Upper lobe of right lung (tissue), 1 donor: ENCODE measurements at places on chromosomes 3 and 15. TPM values are rescaled to one million over a fixed set of nuclear protein-coding genes. Genes with fewer than 3 reads are reported as not detected.

- DNase-seq = no peak
Measured at GRCh38 chr3:175940881-175941280, 1081.7 kb downstream of the NAALADL2 start.

- DNase-seq = no peak
Measured at GRCh38 chr3:23776352-23776891, 29.3 kb upstream of the UBE2E1 start.

DNA sequence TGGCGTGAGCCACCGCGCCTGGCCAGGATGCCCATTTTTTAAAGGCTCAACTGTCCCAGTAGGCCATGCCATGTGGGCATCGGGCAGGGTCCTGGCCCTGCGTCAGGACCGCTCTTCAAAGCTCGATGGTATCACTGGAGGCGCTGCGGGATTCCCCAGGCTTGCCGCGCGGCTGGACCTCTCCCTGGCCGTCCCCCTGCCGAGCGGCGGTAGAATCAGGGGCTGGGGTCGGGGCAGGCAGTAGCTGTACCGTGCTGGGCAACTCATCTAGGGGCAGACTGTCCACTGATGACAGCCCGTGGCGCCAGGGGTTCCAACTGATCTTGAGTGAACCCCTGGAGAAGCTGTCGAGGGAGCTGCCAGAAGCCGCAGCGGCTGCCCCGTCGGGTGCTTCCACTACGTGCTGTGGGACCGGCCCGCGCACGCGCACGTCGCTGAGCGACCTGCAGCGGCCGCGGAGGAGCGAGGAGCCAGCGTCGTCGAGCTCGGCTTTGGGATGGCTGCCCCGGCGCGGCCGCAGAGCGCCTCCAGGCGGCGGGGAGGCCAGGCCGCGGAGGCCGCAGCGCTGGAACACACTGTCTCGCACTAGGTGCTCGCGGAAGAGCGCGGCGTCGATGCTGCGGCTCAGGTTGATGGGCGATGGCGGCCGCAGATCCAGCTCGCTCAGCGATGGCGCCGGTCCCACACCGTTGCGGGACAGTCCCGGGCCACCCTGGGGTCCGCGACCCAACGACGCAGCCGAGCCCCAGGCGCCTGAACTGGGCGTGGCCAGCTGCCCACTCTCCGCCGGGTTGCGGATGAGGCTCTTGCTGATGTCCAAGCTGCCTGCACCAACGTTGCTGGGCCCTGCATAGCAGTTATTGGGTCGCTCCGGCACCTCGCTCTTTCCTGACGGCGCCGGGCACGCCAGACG is 5.8 kb downstream of the PRRT3 start:
- peak; percentile 96 for DNase-seq

GRCh38 chr15:40053831-40054604 is 15.0 kb upstream of the SRP14 start:
- no peak for DNase-seq

- no peak for DNase-seq
Measured at GRCh38 chr3:197371591-197372046, 73.2 kb upstream of the DLG1 start.

GRCh38 chr15:33125894-33126537 is 68.5 kb downstream of the FMN1 start:
- no peak for DNase-seq

DNA sequence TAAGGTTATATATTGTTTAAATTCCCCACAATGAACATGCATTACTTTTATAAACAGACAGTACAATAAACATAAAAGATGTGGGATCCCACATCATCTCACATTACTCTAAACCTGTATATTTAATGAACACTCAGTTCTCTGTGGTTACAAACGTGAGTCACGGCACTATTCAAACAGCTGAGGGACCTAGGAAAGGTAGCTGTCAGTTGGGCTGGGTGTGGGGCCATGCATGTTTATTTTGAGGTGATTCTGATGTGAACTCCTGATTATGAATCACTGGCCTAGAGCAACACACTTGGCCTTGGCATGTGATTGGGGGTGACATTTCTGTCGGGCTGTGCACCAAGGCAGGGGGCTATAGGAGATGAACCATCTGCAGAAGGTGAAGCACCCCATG is 147.6 kb upstream of the HACD2 start:
- DNase-seq = no peak

- DNase-seq = no peak
Measured at GRCh38 chr3:171481011-171481410, 20.8 kb upstream of the TNIK start.

GRCh38 chr15:64051407-64052259 is 5.3 kb upstream of the DAPK2 start:
- no peak for DNase-seq

DNA sequence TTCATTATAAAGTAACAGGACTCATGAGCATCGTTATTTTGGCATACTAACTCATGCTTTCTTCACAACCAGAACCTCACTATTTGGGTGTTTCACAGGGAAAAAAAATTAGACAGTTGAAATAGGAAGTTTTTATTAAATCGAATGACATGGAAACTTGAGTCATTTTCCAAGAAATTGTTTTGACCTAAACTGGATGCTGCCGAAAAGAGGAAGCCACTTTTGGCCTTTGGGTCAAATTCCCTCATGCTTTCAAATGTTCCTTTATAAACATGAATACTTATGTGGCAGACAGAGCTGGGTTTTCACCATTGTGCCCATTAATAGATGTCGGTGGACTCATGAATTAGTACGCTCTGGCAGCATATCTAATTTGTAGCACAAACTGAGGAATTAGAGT is 224.9 kb downstream of the MCTP2 start:
- DNase-seq = no peak

DNA sequence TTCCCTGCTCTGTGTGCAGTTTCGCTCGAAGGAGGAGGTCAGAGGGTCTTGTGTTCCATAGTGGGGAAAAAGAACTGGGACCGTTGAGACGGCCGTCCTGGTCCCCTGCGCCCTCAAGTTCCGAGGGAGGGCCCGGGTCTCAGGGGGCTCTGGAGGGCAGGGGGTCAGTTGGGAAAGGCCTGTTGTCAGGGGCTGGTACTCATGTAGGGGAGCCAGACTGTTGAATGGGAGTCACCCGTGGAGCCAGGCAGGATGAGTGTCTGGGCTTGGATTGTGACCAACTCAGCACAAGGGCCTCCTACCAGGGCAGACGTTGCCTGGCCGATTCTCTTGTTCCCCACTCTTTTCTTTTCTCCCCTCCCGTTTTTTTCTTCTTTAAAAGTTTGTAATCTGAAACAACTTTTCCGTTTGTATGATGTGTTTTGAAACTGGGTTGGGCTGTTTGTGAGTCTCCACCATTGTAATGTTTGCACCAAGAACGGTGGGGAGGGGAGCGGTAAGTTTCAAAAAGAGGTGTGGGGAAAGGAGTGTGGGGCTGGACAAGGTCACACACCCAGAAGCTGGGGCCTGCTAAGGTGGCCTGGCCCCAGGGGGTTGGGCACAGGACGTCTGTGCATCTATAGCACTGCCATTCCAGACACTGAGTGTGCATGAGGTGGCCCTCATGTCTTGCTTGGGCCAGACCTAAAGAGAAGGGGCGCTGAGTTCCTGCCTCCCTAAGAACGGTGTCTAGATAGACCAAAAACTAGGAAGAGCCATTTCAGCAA is 1.1 kb downstream of the CMTM7 start:
- peak; percentile 76 for DNase-seq

- no peak for DNase-seq
Measured at GRCh38 chr3:131082871-131083863, 56.5 kb downstream of the NEK11 start.

- DNase-seq = no peak
Measured at GRCh38 chr3:159189994-159190669, 388.3 kb downstream of the MFSD1 start.

GRCh38 chr3:5349343-5349742 is 161.8 kb downstream of the EDEM1 start:
- DNase-seq = no peak

DNA sequence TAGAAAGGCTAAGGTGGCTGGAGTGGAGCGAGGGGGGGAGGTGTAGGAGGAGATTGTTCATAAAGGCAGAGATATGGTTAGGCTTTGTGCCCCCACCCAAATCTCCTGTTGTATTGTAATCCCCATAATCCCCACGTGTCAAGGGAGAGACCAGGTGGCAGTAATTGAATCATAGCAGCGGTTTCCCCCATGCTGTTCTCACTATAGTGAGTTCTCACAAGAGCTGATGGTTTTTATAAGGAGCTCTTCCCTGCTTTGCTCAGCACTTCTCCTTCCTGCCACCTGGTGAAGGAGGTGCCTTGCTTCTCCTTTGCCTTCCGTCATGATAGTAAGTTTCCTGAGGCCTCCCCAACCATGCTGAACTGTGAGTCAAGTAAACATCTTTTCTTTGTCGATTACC is 64.7 kb upstream of the CFAP161 start:
- no peak for DNase-seq

The FOXB1 gene
- not detected for total RNA-seq

The ANKUB1 gene
- not detected for total RNA-seq
